RWPE2 (cell line): ENCODE measurements at places on chromosomes 6 and 20.

GRCh38 chr20:60035-60918, 27.2 kb upstream of the DEFB125 start:
- H3K27ac ChIP-seq, result no peak overlapping the region
- DNase-seq, result no peak
- H3K36me3 ChIP-seq, result no peaks in the 10 kb centered on the region
- no peak overlapping the region for H3K4me3 ChIP-seq
- no peaks in the 10 kb centered on the region for H3K27me3 ChIP-seq
- no peaks in the 10 kb centered on the region for H3K4me1 ChIP-seq

DNA sequence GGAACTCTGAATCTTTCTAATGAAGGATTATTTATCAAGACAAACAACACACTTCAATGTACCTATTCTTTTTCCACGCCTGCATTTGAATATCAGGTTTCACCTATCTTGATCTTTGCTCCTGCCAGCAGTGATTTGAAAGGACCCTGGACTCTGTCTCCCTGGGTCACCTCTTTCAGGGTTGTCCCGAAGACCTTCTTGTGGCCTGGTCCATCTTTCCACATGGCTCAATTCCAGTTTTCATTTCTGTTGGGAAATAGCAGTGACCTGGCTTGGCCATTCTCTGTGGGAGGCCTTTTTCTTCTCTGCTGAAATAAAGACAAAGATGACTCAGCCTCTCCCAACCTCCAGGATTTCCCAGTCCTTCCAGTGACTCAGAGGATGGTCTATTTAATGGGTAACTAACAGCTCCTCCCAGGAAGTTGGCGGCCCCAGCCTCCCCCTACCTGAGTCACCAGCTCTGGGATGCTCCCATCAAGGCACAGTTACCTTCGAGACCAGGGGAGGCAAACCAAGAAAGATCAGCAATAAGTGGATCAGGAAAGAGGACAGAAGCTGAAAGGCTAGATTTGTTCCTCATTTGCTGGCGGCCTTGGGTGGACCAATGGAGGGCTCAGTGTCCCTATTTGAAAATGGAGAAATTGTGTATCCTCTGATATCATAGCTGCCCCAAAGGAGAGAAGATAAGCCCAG, 120.2 kb upstream of the RNF24 start:
- DNase-seq, result peak; percentile 92
- no peaks in the 10 kb centered on the region for H3K27me3 ChIP-seq
- peaks cover 36% of the 10 kb centered on the region for H3K4me1 ChIP-seq
- no peaks in the 10 kb centered on the region for H3K36me3 ChIP-seq

DNA sequence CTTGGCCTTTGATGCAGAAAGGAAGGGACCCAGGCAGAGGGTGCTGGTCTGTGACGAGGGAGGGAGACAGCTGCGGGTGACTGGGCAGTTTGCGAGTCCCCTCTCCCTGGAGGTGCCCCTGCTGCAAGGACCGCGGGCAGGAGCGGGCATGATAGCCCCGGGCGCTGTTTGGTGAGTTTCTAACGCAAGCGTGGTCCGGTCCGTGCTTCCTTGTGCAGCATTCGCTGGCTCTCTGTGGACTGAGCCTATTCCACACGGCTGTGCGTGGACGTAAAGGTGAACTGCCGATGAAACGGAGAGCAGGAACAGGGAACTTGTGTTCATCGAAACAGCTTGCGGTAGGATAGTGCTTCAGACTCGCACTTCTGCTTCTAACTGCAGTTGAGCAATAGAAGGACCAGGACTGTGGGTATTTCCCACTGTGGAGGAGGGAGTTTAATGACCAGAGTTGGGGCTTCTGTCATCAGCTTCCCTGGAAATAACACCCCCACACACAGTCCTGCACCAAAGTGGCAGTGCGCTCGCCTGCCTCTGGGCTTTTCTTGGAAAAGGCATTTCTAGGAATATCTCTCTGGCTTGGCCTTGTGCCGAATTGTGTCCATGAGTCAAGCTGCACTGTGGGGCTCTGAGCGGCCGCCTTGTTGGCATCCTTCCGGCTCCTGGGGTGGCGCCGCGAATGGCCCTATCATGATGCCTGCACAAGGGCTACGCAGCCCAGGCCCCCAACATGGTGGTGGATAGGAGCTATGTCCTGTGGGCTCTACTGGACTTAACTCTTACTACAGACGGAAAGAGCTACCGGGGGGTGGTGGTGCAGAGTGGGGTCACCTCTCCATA, 48.9 kb downstream of the DUSP22 start:
- no peak overlapping the region for H3K27ac ChIP-seq
- no peaks in the 10 kb centered on the region for H3K4me1 ChIP-seq
- no peaks in the 10 kb centered on the region for H3K27me3 ChIP-seq
- H3K36me3 ChIP-seq, result no peaks in the 10 kb centered on the region

DNA sequence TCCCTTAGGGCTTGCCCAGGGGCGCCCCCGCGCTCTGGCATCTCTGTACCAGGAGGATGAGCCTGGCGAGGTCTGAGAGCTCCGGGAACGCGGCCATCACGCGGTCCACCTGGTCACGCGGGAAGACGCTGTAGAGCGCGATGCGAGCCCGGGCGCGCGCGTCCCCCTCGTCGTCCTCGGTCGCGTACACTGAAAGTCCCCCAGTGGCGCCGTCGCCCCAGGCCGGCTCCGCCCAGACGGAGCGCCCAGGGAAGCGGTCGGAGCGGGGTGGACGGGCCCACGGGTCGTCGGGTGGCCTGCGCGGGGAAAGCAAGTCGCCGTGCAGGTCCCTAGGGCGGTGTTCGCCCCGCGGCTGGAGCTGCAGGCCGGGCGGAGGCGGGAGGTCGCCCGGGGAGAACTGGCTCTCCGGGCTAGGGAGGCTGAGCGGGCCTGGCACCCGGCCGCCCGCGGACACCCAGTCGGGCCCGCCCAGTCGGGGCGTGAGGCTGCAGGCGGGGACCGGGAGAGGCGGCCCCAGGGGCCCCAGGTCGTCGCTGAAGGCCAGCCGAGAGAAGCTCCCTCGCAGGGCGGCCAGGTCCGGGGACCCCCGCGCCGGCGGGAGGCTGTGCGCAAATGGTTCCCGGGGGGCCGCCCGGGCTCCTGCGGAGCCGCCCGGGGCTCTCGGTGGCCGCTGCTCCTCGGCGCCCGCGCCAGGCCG, 34.0 kb downstream of the ZC3H12D start:
- H3K4me1 ChIP-seq, result peaks cover 5% of the 10 kb centered on the region
- H3K36me3 ChIP-seq, result no peaks in the 10 kb centered on the region
- H3K4me3 ChIP-seq, result peak overlapping the region; percentile 24
- H3K27ac ChIP-seq, result no peak overlapping the region
- H3K27me3 ChIP-seq, result peaks cover 3% of the 10 kb centered on the region

GRCh38 chr6:118574051-118574865, 26.2 kb downstream of the PLN start:
- H3K4me1 ChIP-seq, result no peaks in the 10 kb centered on the region
- no peak overlapping the region for H3K4me3 ChIP-seq
- no peaks in the 10 kb centered on the region for H3K27me3 ChIP-seq
- no peak overlapping the region for H3K27ac ChIP-seq
- H3K36me3 ChIP-seq, result no peaks in the 10 kb centered on the region
- DNase-seq, result no peak

DNA sequence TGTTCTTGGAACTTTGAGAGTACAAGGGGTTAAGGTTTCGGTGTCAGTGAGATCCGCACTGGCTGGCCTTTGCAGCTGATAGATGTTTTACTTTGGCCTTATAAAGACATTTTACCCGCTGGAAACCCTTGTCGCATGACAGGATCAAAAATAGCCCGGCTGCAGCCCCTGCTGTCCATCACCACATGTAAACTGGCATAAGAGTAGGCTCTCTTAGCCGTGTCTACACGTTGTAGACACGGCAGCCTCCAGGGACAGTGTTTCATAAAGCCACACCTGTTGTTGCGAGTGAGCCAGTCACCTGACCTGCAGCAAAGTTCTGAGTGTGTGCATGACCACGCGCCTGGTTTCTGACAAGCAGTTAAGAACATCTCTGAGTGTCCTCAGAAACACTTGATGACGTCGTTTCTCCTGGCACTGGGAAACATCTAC, 8.5 kb downstream of the RBM24 start:
- H3K4me1 ChIP-seq, result no peaks in the 10 kb centered on the region
- H3K27me3 ChIP-seq, result no peaks in the 10 kb centered on the region
- no peak overlapping the region for H3K27ac ChIP-seq
- H3K4me3 ChIP-seq, result no peak overlapping the region
- DNase-seq, result no peak

DNA sequence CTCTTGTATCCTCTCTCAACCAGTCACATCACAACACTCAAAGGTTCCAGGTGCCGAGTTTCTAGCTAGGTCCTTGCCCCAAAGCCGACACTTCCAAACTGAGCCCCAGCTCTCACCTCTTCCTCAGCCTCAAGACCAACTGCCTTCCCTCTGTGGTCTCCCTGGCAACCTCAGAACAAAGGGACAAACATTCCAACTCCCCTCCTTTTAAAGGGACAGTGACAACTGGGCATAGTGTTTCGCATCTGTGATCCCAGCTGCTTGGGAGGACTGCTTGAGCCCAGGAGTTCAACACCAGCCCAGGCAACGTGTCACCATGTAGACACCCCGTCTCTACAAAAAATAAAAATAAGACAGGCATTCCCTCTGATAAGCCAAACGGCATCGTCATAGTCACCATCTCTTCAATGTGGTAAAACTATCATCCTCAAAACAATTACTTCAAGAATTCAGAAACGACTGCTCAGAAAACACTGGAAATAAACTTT, 11.3 kb downstream of the DIDO1 start:
- peaks cover 25% of the 10 kb centered on the region for H3K4me1 ChIP-seq
- DNase-seq, result peak; percentile 49
- no peak overlapping the region for H3K27ac ChIP-seq
- no peaks in the 10 kb centered on the region for H3K27me3 ChIP-seq

DNA sequence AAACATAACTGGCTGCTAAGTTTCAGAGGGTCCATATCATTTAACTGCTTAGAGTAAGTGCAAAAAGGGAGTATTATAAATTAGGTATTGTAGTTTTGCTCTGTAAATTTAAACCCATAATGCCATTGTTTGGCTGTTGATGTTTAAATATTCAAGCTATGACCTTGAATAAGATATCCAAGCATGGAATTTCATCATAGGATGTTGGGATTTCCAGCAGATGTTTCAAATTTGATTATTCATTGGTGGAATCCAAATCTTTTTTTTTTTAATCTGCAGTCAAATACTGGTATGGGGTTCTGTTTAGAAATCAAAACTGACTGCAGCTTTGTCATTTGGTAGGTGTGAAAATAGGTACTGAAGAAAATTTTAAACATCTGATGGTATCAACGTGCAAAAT, 161.0 kb downstream of the KHDC1L start:
- no peak overlapping the region for H3K27ac ChIP-seq
- H3K4me1 ChIP-seq, result peaks cover 5% of the 10 kb centered on the region
- DNase-seq, result no peak
- H3K4me3 ChIP-seq, result no peak overlapping the region

- H3K27ac ChIP-seq, result peak overlapping the region; percentile 91
- no peaks in the 10 kb centered on the region for H3K27me3 ChIP-seq
- H3K4me1 ChIP-seq, result peaks cover 9% of the 10 kb centered on the region
- H3K4me3 ChIP-seq, result peak overlapping the region; percentile 40
- DNase-seq, result no peak
These were observed 41.3 kb upstream of the HFE start for GRCh38 chr6:26045928-26046368.

GRCh38 chr20:61234224-61234890, 17.7 kb upstream of the CDH4 start:
- H3K4me3 ChIP-seq, result no peak overlapping the region
- H3K27me3 ChIP-seq, result peaks cover 42% of the 10 kb centered on the region
- no peak for DNase-seq
- H3K36me3 ChIP-seq, result no peaks in the 10 kb centered on the region
- no peaks in the 10 kb centered on the region for H3K4me1 ChIP-seq

DNA sequence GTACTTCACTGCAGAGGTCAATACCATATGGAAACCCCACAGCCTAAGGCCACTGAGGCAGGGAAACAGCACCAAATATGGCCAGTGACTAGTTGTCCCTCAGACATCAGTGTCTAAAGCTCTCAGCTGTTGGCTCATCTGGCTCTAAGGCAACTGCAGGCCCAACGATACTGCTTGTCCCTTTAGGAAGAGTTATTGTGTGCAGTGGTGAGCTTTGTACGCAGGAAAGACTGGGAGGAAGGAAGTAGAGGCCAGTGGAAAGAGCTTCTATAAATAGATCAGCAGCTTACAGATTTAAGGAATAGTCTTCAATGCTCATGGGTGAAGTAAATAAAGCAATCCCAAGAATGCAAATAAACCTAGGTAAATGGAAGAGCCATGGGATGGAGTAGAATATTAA, 29.3 kb downstream of the DNAAF9 start:
- no peak overlapping the region for H3K4me3 ChIP-seq
- no peaks in the 10 kb centered on the region for H3K4me1 ChIP-seq
- H3K27ac ChIP-seq, result no peak overlapping the region

GRCh38 chr20:5342021-5342420, 25.3 kb upstream of the PROKR2 start:
- no peaks in the 10 kb centered on the region for H3K4me1 ChIP-seq
- no peak overlapping the region for H3K27ac ChIP-seq

DNA sequence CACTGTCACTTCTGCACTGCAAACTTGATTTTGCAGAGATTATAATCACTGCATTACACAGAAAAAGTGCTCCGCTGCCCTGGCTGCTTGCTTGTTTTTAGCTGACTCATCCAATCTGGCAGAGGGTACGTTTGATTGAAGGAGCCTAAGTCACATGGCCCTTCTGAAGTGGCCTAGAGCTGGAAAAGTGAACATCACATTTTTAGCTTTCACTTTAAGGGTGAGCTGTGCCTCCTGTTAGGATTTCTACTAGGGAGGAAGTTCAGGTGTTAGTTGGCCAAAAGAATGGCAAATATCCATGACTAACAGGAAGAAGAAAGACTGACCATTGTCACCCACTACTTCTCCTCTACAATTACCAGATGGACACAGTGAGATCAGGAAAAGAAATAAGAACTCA, 889.1 kb upstream of the MAP3K7 start:
- no peaks in the 10 kb centered on the region for H3K36me3 ChIP-seq
- H3K4me1 ChIP-seq, result no peaks in the 10 kb centered on the region
- H3K27ac ChIP-seq, result no peak overlapping the region

- peaks cover 7% of the 10 kb centered on the region for H3K27me3 ChIP-seq
- no peak overlapping the region for H3K27ac ChIP-seq
- H3K36me3 ChIP-seq, result no peaks in the 10 kb centered on the region
- no peaks in the 10 kb centered on the region for H3K4me1 ChIP-seq
- H3K4me3 ChIP-seq, result no peak overlapping the region
These were observed 67.3 kb upstream of the MAP3K7 start for GRCh38 chr6:90654166-90654565.

- no peak overlapping the region for H3K4me3 ChIP-seq
- no peak overlapping the region for H3K27ac ChIP-seq
- H3K36me3 ChIP-seq, result no peaks in the 10 kb centered on the region
These were observed 220.8 kb upstream of the MARCKS start for GRCh38 chr6:113636357-113636824.

DNA sequence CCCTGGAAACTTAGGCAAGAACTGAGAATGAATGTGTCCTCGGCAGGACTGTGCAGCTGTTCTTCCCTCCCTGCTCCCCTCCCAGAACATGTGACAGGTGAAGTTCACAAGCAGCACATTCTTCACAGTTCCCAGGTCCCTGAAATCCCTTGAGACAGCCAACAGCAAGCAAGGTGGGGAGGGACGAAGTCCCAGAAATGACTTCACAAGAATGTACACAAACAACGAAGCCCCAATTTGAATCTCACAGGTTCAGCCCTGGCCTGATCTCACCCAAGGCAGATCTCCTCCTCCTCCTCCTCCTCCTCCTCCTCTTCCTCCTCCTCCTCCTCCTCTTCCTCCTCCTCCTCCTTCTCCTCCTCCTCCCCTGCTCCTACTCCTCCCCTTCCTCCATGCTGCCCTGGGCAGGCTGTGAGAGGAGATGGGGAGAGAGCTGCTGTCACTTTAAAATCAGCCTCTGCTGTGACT, 32.4 kb downstream of the WRNIP1 start:
- no peak overlapping the region for H3K27ac ChIP-seq
- DNase-seq, result no peak
- peaks cover 14% of the 10 kb centered on the region for H3K4me1 ChIP-seq
- H3K36me3 ChIP-seq, result no peaks in the 10 kb centered on the region

- no peak for DNase-seq
- H3K36me3 ChIP-seq, result no peaks in the 10 kb centered on the region
- no peak overlapping the region for H3K4me3 ChIP-seq
- no peaks in the 10 kb centered on the region for H3K4me1 ChIP-seq
- no peaks in the 10 kb centered on the region for H3K27me3 ChIP-seq
These were observed 127.4 kb upstream of the GRIK2 start for GRCh38 chr6:101266063-101266462.
